ENCODE measurements at places on chromosomes 2 and 18.

GRCh38 chr2:195356026-195356425, 301.0 kb upstream of the SLC39A10 start:
- DNase-seq: no peak

GRCh38 chr2:30213907-30214463, 17.3 kb upstream of the LBH start:
- DNase-seq: no peak

DNA sequence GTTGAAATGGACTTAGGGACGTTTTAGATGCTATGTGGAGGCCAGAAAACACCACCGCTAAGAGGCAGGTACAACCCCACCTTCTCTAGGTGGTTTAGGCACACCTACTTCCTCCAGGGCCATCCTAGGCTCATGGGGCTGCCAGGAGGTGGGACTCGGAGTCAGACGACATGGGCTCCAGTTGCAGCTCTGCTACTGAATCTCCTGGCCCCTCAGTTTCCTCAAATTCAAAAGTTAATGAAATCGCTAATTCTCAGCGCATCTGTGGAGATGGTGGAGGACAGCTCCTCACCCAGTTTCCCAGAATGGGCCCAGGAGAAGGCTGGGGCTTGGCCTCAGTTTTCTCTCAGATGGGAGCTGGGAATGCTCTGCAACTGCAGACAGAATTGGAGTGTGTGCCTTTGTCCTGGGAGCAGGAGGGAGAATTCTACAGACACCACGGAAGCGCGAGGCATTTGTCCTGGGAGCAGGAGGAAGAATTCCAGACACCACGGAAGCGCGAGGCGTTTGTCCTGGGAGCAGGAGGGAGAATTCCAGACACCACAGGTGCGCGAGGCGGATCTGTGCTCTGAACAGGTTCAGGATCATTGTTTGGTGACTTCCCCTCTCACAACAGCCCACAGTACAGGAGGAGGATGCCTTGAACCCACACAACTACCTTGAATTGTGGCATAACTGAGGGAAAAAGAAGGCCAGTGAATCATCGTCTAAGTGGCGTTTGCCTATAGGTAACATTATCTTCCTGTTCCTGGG, 103.7 kb upstream of the PXDN start:
- DNase-seq: no peak

DNA sequence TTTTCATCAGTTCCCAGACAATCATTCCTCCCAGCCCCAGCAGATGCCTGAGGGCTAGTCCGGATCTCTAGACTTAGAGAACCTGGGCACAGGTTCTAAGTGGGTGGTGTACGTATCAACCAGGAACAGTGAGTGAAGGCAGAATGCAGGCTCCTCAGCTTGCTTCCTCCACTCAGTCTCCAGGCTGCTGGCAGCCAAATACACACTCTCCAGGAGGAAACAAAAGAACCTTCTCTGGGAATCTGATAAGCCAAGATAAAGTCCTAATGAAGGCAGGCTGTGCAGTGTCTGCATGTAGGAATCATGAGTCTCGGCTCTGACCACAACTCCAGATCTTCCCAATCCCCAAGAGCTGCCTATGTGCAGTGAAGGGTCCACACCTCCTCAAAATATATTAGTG, 245.7 kb downstream of the SP3 start:
- DNase-seq: no peak

DNA sequence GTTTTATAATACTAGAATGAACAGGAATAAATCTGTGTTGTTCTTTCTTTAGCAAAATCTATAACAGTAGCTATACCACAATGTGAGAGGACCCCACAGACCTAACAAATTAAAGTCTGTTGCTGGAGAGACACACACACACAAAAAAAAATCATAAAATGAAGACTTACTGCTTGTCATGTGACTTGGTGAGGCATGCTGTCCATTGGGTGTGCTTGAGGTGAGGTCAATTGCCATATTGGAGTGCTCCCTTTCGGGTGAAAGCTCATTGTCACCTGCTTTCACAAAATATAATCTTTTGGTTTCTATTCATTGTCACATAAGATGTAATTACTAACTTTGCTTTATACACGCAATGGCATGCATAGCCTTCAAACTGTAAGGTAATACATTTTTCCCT, 3.9 kb downstream of the IKZF2 start:
- DNase-seq: peak; percentile 32

- DNase-seq: no peak
Measured at GRCh38 chr2:187505065-187505672, 49.1 kb downstream of the TFPI start.

GRCh38 chr2:207706936-207707860, 4.2 kb upstream of the CCNYL1 start:
- DNase-seq: no peak

- no peak for DNase-seq
Measured at GRCh38 chr18:12749121-12749520, 46.3 kb downstream of the PSMG2 start.

DNA sequence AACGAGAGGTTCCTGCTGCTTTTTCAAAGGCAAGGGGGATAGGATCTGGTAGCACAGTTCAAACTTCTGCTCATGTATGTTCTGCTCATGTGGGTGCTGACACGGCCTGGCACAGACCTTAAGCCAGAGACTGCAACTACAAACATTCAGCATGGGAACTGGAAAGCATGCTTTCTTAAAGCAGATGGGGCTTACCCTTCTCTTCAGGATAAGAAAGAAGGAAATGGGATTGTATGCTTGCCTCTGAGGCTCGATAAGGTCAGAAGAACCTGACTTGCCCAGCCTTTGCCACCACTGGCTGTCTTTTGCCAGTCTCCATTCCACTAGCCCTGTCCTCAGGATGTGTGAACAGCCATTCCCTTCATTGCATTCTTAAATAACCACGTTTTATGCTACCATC, 10.7 kb downstream of the DOCK10 start:
- DNase-seq: no peak

DNA sequence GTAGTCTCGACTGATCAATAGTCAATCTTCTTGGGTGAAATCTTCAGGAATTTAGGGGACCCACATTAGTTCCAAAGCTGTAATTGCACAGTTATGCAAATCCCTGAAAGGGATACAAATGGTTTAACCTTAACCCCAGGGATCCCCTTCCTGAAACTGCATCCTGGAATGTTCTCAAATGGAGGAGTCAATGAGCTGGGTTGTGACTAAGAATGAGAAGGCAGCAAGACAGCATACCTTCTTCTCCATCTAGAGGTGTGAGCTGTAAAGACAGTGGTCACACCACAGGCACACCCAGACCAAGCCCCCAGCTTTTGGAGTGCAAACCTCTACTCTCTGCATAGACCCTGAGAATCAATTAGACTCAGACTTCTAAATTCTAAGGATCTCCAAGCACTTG, 164.7 kb upstream of the MEIS1 start:
- DNase-seq: no peak

GRCh38 chr2:83221258-83221657, 1237.8 kb downstream of the SUCLG1 start:
- DNase-seq: no peak

DNA sequence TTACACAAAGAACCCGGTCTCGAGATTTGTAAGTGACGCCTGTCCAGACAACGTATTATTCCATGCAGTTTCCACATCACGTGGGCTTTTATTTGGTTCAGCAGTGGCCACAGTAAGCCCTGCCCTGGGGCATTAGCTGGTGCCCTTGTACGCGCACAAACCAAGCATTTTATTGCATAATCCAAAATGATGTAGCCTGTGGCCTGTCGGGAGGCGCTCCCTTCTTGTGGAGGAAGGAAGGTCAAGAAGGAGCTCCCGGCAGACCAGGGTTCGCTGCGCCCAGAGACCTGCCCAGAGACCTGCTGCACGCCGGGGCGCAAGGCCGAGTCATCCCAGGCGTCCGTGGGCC, 179.6 kb upstream of the ALKAL2 start:
- no peak for DNase-seq

DNA sequence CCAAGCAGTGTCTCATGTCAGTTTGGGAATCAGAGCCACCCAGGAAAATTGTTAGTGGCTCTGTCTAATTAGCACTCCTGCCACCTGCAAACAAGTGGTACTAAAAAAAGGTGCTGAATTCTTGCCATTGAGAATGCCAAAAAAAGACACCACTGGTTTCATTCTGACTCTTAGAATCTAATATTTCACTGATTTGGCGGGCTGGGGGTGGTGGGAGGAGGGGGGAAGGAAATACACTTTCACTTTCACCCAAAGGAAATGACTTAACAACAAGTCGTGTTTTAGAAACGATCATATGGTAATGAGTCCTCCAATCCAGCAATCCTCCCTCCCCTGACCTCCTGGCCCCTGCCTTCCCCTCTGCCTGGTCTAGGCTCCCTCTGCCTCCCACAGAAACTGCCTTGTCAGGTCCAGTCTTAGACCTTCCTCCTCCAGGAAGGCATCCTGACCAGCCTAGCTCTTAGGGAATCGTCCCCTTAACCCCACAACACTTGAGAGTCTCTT, 4.4 kb upstream of the KLHL29 start:
- peak; percentile 27 for DNase-seq

- no peak for DNase-seq
Measured at GRCh38 chr2:65991381-65992197, 443.3 kb upstream of the MEIS1 start.

- DNase-seq: no peak
Measured at GRCh38 chr2:158689391-158689790, 105.7 kb upstream of the DAPL1 start.

DNA sequence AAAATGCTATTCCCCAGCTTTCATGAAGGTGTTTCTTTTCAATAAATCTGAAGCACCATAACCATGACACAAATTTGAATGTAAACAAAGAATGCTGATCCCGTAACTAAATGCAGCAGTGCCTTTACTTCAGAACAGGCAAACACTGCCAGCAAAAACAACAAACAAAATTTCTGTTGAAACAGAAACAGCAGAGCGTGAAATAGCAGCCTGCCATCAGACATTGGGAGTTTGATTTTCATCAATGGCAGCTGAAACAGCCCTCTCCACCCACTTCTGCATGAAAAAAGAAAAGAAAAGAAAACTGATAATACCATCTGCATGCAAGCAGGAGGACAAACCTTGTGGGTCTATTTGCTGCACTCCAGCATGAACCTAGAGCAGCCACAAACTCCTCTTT, 128.3 kb downstream of the CDH2 start:
- DNase-seq: no peak

DNA sequence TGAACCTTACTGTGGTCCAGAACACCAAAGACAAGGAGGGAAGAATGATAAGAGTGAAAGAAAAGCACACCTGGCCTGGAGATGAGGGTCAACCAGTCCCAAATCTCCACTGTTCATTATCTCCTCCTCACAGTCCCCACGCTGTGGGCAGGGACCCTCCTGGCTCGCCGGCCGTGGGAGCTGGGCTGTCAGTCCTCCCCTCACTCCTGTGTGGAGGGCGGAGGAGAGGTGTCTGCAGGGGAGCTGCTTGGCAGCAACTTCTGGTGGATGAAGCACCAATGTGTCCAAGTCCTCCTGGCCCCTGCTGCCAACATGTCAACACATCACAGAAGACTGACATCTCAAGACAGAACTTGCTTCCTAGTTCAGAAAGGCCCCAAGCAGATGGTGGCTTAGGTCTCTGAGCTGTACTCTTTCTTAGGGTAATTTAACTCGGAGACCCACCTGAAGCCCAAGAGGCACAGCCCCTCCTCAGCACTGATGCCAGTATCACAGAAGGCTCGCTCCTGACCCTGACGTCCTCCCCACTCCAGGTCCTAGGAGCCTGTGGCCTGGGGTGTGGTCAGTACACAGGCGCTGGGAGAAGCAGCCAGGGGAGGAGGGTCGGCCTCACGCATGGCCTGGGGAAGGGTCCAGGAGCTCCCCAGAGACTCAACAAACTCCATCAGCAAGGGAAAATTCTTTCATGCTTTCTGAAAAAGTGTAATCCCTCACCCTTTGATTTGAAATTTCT, 54.5 kb downstream of the PARD6G start:
- DNase-seq: no peak

DNA sequence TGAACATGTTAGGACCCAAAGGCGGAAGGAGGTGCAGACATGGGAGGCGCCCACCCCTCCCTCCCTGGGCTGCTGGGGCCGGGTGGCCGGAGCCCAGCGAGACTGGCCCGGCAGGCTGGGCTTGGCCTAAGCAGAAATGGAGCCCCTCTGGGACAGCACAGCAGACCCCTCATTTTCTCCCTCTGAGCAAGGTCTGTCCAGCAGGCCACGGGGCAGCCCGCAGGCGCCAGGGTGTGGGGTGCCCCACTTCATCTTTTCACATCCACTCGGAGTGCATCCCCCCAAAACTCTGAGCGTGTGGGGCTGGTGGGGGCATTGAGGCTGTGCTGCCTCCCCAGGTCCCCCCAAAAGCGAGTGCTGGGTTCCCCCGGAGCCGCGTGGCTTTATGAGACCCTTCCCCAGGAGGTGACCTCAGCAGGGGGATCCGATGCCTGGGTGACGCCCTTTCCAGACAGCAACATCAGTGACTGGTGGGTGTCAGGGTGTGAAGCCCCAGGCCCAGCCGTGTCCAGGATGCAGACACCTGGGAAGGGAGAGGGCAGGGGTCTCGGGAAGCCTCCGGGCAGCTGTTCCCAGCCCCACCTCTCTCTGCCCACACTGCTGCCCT, 36.7 kb upstream of the GPC1 start:
- no peak for DNase-seq

GRCh38 chr2:223297788-223298187, 245.8 kb downstream of the KCNE4 start:
- DNase-seq: no peak

All from CD4-positive, alpha-beta T cell treated with Interleukin-2 at 100 ng/mL for 4 hours (primary cell).